Activated CD4-positive, alpha-beta T cell treated with anti-CD3 and anti-CD28 coated beads for 36 hours (primary cell): ENCODE measurements at places on chromosomes 5 and 9. TPM values are rescaled to one million over a fixed set of nuclear protein-coding genes. Genes with fewer than 3 reads are reported as not detected.

GPX3 gene
- total RNA-seq, result not detected

DEPDC1B gene
- total RNA-seq, result 34.2 TPM

RPL12 gene
- 2,222 TPM for total RNA-seq

PLPPR1 gene
- total RNA-seq, result not detected

KIF24 gene
- 5.9 TPM for total RNA-seq

GABRA6 gene
- not detected for total RNA-seq

N4BP3 gene
- total RNA-seq, result 3.7 TPM

SPINK5 gene
- total RNA-seq, result not detected

DNA sequence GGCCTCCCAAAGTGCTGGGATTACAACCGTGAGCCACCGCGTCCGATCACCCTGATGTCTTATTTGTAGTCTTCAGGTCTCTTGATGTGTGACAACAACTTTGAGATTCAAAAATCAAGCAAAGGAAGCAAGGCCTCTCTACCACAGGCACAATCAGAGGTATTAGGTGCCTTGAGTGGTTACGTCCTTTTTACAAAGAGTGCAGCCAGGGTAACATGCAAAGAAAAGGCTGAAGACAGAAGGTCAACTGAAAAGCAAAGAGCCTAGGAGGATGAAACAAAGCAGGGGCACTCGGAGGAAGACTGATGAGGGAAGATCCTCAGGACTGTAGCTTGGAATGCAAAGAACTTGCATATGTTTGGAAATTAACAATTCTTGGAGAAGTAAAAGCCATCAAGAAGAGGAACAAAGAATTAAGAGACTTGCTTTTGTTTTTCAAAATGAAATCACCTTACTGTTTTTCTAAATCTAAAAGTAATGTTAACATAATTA lies 362.1 kb downstream of the EBF1 start:
- no peak for DNase-seq

DNA sequence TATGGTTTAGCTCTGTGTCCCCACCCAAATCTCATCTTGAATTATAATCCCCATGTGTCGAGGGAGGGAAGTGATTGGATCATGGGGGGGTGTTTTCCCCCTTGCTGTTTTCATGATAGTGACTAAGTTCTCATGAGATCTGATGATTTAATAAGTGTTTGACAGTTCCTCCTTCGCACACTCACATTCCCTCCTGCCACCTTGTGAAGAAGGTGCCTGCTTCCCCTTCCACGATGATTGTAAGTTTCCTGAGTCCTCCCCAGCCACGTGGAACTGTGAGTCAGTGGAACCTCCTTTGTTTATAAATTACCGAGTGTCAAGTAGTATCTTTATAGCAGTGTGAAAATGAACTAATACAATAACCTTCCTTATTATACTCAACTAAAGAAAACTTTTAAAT lies 24.3 kb upstream of the TEX10 start:
- no peak for DNase-seq

DNA sequence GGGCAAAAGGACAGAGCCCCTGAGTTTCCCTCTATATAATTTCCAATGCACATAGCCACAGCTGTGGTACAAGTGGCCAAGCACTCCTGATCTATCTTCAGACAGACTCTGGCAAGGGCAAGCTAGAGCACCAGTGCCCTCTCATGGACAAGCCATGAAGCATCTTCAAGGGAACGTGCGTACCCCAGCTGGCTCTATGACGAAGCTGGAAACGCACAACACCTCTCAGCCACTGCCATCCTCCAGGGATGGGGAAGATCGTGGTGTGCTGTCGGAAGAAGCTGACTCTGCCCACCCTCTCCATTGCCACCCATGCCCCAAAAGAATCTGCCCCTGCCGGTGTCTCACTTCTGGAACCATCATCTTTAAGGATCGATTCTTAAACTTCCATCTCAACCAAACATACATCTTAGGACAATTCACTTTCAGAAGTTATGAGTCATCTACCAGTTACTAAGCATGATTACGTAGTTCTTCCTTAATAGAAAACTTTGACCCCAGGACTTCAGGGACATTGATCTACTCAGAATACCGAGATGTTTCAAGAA lies 482.9 kb downstream of the AGTPBP1 start:
- peak; percentile 57 for DNase-seq

- DNase-seq, result peak; percentile 22
Measured at GRCh38 chr5:81393783-81394718, at the start of gene ACOT12. TSS of gene ACOT12 (minus strand) at chr5:81394134. CDS start at chr5:81394114, 20 bp downstream.

GRCh38 chr5:5667136-5667554 lies 244.7 kb downstream of the ICE1 start:
- no peak for DNase-seq

DNA sequence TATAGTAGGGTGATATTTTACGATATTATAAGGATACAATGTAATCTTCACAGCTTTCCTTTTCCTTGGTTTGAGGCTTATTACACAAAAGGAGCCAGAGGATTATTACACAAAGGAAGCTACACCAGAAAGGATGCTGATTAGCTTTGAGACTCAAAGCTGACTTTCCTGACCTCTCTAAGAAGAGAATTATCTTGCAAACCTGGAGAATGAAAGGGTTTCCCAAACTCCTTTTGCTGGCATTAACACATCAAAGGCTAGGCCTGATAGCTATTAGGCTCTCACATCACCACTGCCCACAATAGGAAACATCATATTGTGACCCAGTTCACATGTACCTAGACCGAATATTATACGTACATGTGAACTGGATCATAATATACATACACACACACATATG lies 34.2 kb upstream of the CHD1 start:
- DNase-seq, result no peak

- peak; percentile 31 for DNase-seq
Measured at GRCh38 chr5:134374232-134374631, 2.9 kb downstream of the UBE2B start.

DNA sequence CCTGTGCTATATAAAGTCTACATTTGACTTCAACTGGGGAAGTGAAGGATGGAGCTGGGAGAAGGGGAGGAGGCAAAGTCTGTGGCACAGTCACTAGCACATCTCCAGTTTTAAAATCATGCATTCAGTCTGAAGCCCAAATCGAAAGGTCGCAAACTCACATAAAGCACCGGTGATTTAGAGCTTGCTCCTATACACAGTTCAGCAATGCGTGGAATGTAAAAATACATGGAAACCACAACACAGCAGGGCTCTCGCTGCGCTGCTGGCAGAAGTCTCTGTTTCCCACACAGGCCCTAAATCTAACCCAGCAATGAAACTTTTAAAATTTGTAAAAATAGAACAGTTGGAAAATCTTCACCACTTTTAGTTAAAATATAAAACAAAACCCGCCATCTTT lies 68.2 kb downstream of the EBF1 start:
- DNase-seq, result no peak

GRCh38 chr5:162816816-162817215 lies 620.6 kb upstream of the CCNG1 start:
- no peak for DNase-seq

DNA sequence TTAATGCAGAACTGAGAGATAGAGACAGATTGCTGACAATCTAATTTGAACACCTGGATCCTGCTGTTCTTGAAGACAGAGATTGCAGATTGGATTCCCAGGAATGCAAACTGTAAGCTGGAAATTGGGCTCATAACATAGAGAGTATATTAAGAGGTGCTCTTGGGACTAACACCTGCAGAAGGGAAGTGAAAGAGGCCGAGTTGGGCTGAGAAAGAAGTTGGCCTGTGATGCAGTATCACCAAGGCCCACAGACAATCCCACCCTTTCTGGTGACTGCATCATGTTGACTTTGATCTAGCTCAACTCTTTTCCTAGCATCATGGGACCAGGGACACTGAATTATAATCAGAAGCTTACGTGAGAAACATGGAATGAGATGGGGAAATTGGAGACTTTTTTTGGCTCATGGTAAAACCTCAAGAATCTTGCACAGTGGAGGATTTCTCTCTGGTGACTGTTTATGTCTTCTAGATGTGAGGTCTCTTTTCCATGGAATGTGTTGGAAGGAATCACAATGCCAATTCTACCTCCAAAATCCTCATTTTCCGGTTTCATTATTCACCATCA lies 36.5 kb upstream of the NUDT12 start:
- DNase-seq, result no peak

DNA sequence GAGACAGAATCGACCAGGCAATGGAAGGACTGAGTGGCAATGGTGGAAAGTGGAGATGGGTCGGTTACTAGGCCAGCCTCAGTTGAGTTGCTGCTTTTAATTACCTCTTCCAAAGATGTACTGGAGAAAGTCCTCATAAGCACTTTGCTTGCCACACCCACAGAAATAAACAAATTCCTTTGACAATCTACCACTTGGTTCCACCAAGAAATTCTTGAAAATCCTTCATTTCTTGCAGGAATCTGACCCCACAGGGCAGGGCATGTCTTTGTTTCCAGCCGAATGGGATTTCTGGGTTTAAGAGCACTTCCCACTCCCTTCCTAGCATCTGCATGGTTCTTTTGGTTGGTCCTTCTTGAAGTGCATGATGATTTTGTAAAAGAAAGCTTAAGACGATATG lies 54.5 kb downstream of the ADAMTS12 start:
- no peak for DNase-seq

DNA sequence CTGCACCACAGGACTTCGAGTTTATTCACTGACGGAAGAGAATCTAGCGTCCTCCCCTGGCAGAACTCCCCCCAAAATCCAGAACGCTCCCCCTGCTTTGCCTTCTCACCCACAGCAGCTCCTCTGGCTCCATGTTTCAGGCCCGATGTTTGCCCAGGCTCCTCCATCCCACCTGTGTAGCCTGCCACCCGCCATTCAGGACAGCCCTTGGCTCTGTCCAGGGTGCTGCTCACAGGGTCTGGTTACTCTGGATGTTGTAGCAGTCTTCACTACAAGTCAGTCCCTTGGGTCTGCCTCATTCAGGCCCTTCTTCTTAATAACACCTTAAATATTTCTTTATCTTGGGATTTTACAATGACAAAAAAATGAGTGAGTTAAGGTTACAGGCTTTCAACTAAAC lies 41.3 kb upstream of the SV2C start:
- DNase-seq, result peak; percentile 30

GRCh38 chr9:131732636-131733289 lies 7.1 kb downstream of the RAPGEF1 start:
- DNase-seq, result peak; percentile 52

- DNase-seq, result no peak
Measured at GRCh38 chr9:27142299-27142930, 33.4 kb downstream of the TEK start.

GRCh38 chr5:178483620-178484019 lies 106.6 kb downstream of the COL23A1 start:
- DNase-seq, result peak; percentile 71

DNA sequence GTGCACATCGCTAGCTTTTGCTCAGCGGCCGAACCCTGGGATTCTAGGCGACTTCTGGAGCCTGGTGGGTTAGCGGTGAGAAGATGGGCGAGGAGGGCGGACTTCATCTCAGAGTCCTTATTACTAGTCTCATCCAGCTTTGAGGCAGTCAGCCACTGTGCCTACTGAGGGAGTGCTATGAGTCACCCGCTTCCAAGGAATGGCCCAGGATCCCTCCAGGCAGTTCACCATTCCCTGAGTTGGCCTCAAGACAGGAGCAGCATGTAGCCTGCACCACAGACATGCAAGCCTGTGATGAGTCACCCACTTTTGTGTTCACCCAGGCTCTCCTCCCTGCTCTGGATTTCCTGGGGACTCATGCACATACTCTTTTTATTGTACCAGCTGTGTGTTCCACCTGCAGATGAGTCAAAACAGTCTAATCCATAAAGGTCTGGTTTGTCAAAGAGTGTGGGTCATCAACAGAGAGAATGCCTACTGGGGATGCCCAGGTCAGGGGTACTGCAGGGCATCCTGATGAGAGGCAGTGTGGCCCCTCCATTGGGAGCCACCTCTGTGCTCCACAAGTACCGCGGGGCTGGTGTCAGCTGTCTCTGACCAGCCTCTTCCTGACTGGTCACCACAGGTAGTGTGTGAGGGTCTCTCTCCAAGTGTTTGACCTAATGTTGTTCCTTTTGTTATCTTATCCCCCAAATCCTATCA lies 20.2 kb downstream of the SLC22A5 start:
- DNase-seq, result peak; percentile 56

DNA sequence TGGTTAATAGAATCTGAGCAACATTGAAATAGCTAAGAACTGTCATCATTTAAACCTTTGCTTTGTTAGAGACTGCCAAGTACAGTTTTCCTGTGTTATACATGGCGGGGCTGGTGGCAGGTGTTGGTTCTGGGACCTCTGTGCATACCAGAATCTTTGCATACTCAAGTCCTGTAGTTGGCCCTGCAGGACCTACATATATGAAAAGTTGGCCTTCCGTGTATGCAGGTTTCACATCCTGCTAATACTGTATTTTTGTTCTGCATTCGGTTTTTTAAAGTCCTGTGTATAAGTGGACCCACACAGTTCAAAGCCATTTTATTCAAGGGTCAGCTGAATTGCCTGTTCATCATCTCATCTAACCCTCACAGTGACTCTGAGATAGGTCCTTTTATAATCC lies 36.4 kb downstream of the LARP1 start:
- DNase-seq, result no peak

- DNase-seq, result peak; percentile 44
Measured at GRCh38 chr9:137294681-137295237, 7.3 kb downstream of the NRARP start.

- no peak for DNase-seq
Measured at GRCh38 chr5:52867809-52868208, 80.1 kb downstream of the ITGA1 start.

DNA sequence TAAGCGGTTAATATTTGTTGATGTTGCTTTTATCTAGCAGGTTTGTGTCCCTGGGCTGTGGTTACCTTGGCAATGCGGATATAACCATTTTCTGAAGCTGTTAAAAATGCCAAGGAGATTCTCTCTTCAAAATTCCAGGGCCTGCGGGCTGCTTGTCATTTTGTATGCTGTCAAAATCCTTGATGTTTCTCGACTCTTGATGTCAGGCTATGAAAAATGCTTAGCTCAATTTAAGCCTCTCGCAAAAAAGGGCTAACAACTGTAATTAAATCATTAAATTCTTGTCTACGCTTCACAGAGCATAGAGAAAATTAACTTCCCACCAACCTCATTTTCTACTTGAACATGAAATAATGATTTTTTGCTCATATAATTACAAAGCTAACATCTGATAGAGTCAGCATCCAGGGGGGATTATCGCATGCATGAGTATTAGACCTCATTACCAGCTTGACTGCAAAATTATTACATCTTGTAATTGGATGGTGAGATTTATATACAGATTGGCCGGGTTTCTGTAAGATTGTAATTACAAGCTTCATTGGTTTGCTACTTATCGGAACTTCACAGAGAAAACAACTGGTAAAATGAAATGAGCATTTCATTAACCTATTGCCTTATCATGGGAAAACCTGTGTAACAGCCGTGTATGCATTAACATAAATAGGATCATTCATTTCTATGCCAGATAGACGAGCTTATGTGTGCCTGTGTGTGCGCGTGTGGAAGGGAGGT lies 83.1 kb upstream of the IRX1 start:
- DNase-seq, result no peak
